NCI-H1105 treated with DMSO at 0.1 percent for 48 hours (cell line): ENCODE measurements at places on chromosomes 12 and 14.

- no peak for DNase-seq
These were observed 46.8 kb upstream of the CISTR start for GRCh38 chr12:53798575-53798974.

DNA sequence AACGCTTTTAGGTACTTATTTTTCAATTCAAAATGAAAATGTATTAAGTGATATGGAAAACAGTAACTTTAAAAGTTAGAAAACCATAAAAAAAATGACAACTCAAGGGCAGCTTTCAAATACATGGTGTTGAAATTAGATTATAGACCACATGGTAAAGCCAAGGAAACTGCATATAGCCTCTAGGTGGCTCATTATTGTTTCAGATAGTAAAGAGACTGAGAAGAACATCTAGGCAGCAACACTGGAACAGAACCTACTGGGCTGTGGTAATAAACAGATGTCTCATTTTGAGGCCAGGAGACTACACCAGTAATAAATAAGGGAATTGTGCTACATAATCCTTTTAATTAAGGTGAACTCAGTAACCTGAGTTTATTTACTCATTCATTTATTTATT, 13.0 kb downstream of the FBXO33 start:
- no peak for DNase-seq

DNA sequence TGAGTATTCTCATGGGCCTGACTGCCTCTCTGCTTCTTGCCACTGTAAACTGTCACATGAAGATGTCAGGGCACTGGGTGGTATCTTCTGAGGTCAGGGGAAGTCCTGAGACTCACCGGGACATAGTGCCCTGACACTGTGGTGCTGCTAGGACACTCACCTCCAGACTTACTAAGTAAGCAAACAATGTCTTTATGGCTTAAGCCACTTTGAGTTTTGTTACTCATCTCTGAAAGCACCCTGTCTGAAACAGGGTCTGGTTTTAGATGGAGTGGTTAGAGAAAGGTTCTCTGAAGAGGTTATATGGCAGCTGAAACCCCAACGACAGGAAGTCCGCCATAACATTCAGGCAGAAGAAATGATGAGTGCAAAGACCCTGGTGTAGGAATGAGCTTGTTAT, 22.7 kb downstream of the GPR19 start:
- no peak for DNase-seq

DNA sequence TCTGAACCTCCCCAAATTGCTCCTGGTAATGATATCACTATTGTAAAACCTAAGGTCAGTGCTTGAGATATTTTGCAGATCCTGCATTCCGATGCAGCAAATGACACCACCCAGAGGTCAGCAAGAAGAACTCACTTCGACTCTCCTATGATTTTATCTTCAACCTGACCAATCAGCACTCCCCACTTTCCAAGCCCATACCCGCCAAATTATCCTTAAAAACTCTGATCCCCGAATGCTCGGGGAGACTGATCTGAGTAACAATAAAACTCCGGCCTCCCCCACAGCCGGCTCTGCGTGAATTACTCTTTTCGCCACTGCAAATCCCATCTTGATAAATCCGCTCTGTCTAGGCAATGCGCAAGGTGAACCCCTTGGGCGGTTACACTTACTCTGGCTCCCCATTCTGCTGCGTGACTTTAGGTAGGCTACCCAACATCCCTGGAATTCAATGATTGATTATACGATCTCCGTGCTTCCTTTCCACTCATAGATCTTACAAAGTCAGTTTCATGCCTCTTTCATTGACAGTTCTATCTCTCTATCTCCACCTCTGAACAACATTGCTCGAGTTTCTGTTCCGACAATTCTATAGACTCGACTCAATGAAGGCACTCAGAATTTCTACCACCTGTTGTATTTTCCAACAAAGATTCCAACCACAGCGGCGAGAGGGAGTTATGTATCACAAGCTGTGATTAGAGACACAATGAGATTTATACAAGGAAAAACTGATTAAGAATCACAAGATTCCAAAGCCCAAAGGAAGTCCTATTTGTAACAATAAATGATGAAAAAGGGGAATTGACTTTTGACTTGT, 939 bp downstream of the NPC2 start:
- DNase-seq = no peak

- DNase-seq = no peak
These were observed 19.6 kb downstream of the HCFC2 start for GRCh38 chr12:104083769-104084475.

GRCh38 chr12:93221841-93222240, 155.9 kb upstream of the NUDT4 start:
- no peak for DNase-seq

- DNase-seq = no peak
These were observed 6.2 kb upstream of the KRT86 start for GRCh38 chr12:52268212-52268611.

GRCh38 chr14:101500681-101501080, 60.6 kb upstream of the DIO3 start:
- no peak for DNase-seq

DNA sequence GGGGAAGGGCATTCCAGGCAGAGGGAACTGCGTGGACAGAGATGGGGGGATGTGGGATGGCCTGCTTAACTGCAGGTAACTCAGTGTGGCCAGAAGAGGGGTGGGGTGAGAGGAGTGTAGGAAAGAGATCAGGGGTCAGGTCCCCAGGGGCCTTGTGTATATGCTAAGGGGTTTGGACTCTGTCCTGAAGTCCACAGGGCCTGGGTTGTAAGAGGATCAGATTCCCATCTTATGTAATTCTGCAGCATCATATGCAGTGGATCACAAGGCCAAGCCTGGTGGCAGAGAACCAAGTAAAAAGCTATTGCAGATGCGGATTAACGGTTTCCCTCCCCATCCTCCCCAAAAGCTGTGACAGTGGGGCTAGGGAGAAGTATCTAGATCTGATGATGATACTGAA, 8.7 kb downstream of the TCTN1 start:
- no peak for DNase-seq

GRCh38 chr14:78075033-78075432, 95.1 kb upstream of the NRXN3 start:
- peak; percentile 96 for DNase-seq

GRCh38 chr12:62724947-62725451, 210.0 kb downstream of the PPM1H start:
- DNase-seq = no peak

GRCh38 chr12:85609778-85610177, 226.4 kb downstream of the RASSF9 start:
- no peak for DNase-seq

GRCh38 chr14:94383777-94384176, 4.6 kb downstream of the SERPINA1 start:
- no peak for DNase-seq

GRCh38 chr12:8662593-8662992, at the start of gene MFAP5:
Gene MFAP5, minus strand, starts transcription at chr12:8662826. Its CDS starts 722 bp downstream, at chr12:8662104.
- no peak for DNase-seq

GRCh38 chr12:75783093-75783877, 248.3 kb downstream of the PHLDA1 start:
- no peak for DNase-seq

DNA sequence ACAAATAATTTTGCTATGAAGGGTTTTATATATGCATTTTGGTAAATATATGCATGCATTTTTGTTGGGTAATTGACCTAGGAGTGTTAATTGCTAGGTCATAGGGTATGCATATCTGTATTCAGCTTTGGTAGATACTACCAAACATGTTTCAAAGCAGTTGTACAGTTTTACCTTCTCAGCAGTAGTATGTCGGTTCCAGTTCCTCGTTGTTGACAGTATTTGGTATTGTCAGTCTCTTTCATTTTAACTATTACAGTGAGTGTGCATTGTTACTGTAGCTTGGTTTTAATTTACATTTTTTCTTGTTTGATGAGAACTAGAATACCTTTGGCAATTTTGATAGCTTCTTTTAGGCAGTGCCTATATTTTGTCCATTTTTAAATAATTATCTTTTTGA, 98.9 kb downstream of the ARID2 start:
- no peak for DNase-seq

GRCh38 chr14:99415496-99416281, 65.0 kb downstream of the SETD3 start:
- DNase-seq = peak; percentile 85

- DNase-seq = no peak
These were observed 212.3 kb upstream of the FOXN3 start for GRCh38 chr14:89629383-89629782.

GRCh38 chr12:14938301-14938700, at the start of gene ERP27:
Gene ERP27, minus strand, starts transcription at chr12:14938537. Its CDS starts 29 bp downstream, at chr12:14938508.
- no peak for DNase-seq

DNA sequence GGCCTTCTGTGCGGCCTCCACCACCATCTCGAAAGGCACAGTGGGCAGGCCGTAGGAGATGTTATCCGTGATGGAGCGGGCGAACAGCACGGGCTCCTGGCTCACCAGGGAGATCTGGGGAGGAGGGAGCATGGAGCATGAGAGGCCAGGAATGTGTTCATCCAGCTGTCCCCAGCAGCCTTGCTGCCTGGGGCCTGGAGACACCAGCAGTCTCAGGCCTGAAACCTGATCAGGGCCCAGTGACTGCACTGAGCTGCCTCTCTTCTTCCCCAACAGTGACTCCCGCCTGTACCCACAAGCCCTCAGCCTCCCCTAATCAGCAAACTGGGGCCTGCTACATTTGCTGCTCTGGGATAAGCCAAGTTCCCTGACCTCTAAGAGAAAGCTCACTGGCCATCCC, 30.9 kb downstream of the ABCB9 start:
- DNase-seq = no peak

GRCh38 chr12:65696227-65696626, 128.1 kb upstream of the HMGA2 start:
- no peak for DNase-seq

DNA sequence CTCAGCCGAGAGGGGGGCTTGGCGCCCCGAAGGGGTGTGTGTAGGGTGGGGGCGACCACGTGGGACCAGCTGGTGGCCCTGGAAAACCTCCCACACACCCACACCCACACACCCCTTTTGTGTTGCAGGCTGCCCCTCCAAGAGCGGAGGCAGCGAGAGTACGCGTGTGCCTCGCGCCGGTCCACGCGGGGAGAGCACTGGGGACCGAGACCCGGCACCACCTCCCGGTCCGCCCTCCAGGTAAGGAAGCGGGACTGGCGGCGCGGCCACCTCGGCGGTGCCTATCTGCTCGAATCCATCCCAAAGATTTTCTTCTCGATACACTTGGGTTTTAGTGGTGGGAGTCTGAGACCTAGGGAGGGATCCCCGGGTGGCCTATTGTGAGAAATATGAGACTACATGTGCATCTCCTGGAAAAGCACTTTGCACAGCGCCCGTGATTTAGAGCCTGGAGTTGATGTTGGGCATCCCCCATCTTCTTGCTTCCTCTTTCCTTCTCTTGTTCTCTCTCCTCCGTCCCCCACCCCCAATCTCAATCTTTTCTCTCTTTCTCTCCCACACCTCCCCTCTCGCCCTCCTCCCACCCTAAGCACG, 393 bp downstream of the SYT1 start:
- peak; percentile 70 for DNase-seq

DNA sequence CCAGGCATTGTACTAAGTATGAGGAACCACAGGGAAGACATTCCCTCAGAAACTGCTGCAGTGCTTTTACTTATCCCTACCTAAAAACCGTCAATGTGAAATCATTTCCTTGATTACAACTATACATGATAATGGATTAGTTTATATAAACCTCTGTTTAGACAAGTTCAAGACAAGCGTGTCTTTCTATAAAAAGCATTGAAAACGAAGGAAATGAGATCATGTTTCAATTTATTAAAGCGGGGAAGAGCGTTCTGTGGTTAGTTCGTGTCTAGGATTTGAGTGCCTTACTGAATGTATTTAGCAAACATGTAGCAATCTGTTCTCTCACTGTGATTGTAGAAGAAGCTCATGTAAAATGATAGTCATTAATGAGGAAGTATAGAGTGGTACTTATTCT, 37.5 kb downstream of the GALC start:
- no peak for DNase-seq

DNA sequence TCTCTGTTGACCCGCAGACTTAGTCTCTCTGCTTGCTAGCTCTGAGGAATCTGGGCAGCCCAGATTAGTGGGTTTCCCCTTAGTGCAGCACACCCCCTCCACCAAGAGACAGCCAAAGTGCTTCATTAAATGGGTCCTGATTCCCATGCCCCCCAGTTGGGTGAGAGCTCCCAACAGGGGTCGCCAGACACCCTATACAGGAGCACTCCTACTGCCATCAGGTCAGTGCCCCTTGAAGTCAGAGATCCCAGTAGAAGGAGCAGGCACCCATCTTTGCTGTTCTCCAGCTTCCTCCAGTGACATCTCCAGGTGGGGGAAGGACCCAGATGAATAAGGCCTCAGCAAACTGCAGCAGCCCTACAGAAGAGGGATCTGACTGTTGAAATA, 36.7 kb upstream of the C14orf132 start:
- no peak for DNase-seq

- no peak for DNase-seq
These were observed 88.4 kb upstream of the PARP11 start for GRCh38 chr12:3961591-3961990.
